ENCODE measurements at places on chromosomes 3 and 15. TPM values are rescaled to one million over a fixed set of nuclear protein-coding genes. Genes with fewer than 3 reads are reported as not detected.

Gene SI
- total RNA-seq: not detected

Gene PRTG
- total RNA-seq: 2.9 TPM

Gene COL6A5
- total RNA-seq: not detected

Gene ELL3
- not detected for total RNA-seq

Gene RTP1
- not detected for total RNA-seq

Gene RYR3
- total RNA-seq: not detected

Gene TNNC1
- 0.99 TPM for total RNA-seq

Gene TMEM40
- total RNA-seq: not detected

Gene SCN5A
- not detected for total RNA-seq

Gene GMPS
- 51.3 TPM for total RNA-seq

Gene TGM5
- total RNA-seq: not detected

Gene CEMIP
- total RNA-seq: 5.4 TPM

Gene SHC4
- total RNA-seq: not detected

Gene CLRN1
- total RNA-seq: not detected

Gene POTEB
- total RNA-seq: not detected

Gene OR5H2
- not detected for total RNA-seq

Gene ADAMTS9
- not detected for total RNA-seq

Gene DCLK3
- not detected for total RNA-seq

Gene RASL12
- 4.7 TPM for total RNA-seq

Gene C2CD4A
- total RNA-seq: not detected

Gene GP5
- not detected for total RNA-seq

Gene KBTBD8
- total RNA-seq: 4.9 TPM

Gene IP6K1
- 19.5 TPM for total RNA-seq

Gene CFAP91
- 0.47 TPM for total RNA-seq

Gene GOLGA8S
- total RNA-seq: not detected

Gene AMT
- total RNA-seq: 1.2 TPM

Gene NOX5
- not detected for total RNA-seq

Gene SLC22A13
- not detected for total RNA-seq

Gene GABRB3
- total RNA-seq: 3.6 TPM

Gene NME9
- total RNA-seq: not detected

Gene CCR3
- not detected for total RNA-seq

Gene AGBL1
- total RNA-seq: not detected

Gene CMTM8
- not detected for total RNA-seq

Gene NAALADL2
- total RNA-seq: 1.8 TPM

Gene MOBP
- not detected for total RNA-seq

Gene FEZF2
- not detected for total RNA-seq

Gene ZNF662
- not detected for total RNA-seq
